ENCODE measurements at places on chromosomes 7 and 10. TPM values are rescaled to one million over a fixed set of nuclear protein-coding genes. Genes with fewer than 3 reads are reported as not detected.

PAPSS2 gene
- 1.1 TPM for total RNA-seq

NPSR1 gene
- total RNA-seq, result not detected

DNA sequence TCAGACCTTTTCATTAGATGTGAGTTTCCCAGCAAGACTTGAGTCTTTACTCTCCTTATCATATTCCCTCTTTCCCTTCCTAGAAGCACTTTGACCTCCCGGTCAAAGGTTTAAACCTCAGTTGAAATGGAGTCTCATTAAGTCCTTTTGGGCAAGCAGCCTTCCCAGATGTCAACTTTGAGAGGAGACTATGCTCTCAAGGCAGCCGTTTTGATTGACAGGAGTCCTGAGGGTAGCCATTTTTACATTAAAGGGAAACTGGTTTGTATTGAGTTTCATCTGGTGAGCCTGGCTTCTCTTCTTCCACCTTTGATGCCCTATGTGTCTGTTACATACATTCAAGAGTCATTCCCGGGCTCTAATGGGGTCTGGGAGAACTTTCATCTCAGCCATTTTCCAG, 685.1 kb downstream of the LRMDA start:
- H3K36me3 ChIP-seq, result no peaks in the 10 kb centered on the region
- DNase-seq, result no peak
- H3K4me3 ChIP-seq, result no peak overlapping the region
- no peak overlapping the region for H3K27ac ChIP-seq

DNA sequence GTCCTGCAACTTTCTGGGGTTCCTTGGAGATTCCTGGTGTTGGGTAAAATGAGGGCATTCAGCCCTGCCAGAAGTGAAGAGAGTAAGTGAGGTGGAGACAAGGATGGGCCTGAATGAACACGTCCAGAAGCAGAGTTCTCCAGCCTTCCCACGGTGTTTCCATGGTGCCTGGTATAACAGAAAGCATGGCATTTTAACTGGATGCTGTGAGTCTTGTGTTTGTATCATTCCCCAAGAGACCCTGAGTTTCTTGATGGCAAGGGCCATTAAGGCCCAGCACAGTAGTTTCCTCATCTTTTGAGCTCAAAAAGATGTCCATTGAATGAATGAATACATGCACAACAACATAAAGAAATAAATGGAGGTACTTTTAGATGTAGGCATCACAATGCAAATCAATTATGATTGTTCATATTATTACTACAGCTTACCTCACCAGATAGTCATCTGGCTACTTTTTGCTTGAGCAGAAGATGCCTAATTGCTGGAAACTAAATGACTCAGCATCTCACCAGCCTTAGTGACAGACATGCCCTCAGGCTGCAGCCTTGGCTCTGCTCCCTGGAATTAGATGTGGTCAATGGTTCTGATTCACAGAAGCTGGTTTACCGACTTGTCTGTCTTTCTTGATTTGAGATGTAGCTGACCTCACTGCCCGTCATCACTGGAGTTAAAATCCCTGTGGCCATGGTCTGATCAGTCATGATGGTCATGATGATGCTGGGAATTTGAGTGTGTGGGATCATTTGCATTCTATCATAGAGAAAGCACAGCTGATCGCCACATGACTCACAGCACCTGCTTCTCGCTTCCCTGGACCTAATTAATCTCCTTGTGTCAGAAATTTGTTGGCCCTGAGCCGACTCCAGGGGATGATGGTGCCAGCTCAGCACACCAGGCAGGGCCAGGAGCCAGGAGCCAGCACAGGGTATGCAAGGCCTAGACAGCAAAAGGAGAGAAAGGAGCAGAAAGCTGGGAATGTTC, 83.9 kb downstream of the CXCL12 start:
- DNase-seq, result no peak
- H3K27ac ChIP-seq, result no peak overlapping the region
- H3K27me3 ChIP-seq, result no peaks in the 10 kb centered on the region

PTPN20 gene
- 1.6 TPM for total RNA-seq

DNA sequence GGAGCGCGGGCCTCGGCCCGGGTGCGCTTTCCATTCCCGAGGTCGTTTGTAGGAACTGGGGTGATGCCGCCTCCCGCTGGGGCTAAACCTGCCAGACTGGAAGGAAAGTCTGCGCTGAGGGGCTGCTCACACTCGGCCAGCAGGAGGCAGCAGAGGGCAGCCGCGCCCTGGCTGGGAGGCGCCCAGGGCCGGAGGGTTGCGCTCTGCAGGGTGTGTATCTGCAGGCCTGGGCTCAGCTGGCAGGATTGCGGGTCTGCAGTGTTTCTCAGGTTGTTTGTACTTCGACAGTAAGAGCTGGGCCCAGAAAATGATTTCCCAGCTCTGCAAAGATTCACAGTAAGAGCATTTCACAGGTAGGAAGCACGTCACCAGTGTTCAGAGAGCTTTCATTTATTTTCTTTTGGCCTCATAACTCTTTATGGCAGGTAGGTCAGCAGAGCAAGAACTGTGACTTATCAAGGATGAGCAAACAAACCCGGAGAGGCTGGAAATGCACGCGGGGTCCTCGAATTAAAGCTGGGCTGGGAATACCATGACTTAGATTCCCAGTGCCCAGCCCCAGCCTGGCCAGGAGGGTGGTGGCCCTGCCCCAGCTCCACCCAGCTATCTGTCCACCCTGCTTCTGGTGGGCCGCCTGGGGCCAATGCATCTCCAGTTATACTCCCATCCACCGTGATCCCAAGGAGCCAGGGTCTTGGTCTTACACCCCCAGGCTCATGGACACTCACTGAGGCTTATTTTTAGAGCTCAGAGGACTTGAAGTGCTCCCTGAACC, 15.2 kb upstream of the PPP2R2D start:
- peaks cover 2% of the 10 kb centered on the region for H3K27me3 ChIP-seq
- peak; percentile 91 for DNase-seq
- H3K4me1 ChIP-seq, result peaks cover 3% of the 10 kb centered on the region
- no peak overlapping the region for H3K4me3 ChIP-seq
- no peaks in the 10 kb centered on the region for H3K36me3 ChIP-seq
- H3K27ac ChIP-seq, result no peak overlapping the region

DNA sequence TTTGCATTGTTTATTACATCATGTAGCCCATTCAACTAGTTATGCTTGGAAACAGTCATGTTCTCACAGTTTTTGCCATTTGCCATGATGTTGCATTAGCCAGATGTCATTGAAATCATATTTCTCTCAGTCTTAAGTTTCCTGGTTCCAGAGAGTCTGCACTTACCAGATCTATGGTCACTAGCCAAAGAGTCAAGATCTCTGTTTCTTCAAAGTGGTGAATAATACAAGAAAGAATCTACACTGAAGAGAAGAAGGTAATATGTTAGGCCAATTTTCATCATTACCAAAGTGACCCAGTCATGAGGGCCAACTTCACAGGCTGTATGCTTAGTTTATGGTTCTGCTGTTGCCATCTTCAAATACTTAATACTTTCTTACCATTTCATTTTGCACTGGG, 89.0 kb upstream of the PHYHIPL start:
- H3K27me3 ChIP-seq, result no peaks in the 10 kb centered on the region
- no peaks in the 10 kb centered on the region for H3K36me3 ChIP-seq
- H3K27ac ChIP-seq, result no peak overlapping the region
- DNase-seq, result no peak
- H3K4me3 ChIP-seq, result no peak overlapping the region
